Activated CD4-positive, alpha-beta T cell treated with anti-CD3 and anti-CD28 coated beads, Interleukin-2, amount 50 U/mL, for 24 hours (primary cell): ENCODE measurements at places on chromosomes 12 and 14.

- no peak for DNase-seq
These were observed 697 bp upstream of the GRIP1 start for GRCh38 chr12:66679461-66680084.

DNA sequence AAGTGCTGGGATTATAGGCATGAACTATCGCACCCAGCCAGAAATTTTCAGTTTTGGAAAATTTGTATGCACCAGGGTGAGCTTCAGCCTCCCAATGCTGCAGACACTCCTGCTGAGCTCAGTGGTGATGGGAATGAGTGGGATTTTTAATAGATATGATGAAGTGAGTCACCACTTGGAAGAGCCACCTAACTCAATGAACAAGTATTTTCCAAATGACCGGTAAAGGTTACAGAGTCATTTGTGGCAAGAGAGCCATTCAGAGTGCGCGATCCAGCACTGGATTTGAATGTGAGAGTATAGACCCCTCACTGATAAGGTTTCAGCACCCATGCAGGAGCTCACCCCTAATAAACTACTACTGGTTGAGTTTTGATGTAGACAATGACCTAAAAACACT, 100.7 kb downstream of the PPP2R5C start:
- no peak for DNase-seq

DNA sequence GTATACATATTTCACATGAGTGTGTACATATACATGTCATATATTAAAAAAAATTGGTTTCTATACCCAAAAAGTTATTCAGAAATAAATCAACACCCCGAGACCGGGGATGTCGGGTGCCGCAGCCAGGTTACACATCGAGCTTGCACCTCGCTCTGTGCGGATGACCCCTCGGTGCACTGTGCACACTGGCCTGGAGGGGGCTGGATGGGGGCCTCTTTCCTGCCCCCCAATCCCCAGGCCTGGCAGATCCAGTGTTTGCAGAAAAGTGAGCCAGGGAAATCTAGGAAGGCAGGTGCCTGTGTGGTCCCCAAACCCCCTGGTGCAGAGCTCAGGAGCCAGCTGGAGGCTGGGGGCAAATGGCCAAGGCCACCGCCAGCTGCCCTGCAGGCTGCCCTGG, 27.1 kb upstream of the GPR68 start:
- no peak for DNase-seq

DNA sequence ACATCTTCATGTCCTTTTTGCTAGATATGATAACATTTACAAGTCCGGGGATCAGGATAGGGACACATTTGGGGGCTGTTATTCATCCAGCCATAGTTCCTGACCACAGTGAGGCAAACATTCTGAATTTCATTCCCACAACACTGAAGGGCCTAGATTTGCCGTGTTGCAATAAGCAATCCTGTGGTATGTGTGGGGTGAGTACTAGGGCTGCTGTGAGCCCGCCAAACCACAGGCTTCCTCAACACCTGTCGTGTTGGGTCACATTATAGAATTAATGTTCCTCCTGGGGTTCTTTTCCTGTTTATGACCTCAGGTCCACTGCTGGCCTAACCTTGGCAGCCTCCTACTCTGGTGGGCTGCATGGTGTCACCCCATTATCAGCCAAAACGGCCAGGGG, 119.2 kb downstream of the TBC1D30 start:
- no peak for DNase-seq

DNA sequence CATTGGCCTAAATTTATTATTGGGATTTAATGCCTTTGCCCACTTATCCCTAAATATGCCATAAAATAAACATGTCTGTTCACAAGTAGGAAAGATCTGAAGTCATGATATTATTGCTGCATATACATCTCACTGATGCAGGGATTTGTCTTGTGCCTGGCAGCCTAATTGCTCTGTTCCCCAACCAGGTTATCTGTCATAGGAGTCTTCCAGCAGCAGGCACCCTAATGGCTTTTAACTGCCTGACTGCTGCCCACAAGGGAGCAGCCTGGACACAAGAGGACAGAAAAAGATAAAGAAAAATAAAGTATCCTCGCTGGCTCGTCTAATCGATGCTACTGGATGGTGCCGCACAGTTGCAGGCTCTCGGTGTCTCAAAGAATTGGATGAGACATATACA, 337.6 kb upstream of the FAR2 start:
- DNase-seq = no peak

DNA sequence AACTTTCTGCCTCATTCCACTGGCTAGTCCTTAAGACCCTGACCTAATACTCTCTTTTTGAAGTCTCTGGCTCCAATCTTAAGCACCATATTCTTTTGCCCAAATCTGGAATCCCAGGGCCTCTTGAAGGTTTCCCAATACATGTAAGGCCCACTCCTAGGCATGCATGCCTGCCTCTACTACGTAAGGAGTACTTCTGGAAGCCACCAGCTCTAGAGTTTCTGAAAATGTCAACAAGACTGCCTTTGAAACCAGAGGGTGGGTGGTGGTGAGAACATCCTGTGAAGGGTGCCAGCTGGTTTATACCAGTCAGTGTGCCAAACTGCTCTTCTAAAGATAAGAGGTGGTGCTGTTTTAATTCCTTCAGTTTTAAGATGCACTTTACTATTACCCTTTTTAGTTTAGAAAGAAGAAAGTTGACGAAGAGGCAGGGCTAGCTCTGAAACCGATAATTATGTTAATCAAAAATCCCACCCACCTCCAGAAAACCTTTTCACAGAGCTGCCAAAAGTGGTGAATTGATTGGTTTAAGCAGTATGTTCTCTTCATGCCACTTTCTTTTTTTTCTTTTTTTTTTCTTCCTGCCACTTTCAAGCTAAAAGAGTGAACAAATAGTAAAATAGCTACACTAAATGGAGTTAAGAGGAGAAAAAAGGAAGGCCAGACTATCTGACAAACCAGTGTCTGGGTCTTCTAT, 8.7 kb upstream of the WDR89 start:
- DNase-seq = peak; percentile 39

GRCh38 chr12:103043531-103044486, 86.3 kb downstream of the ASCL1 start:
- no peak for DNase-seq

- DNase-seq = no peak
These were observed 18.2 kb upstream of the FAM222A start for GRCh38 chr12:109695416-109695815.

DNA sequence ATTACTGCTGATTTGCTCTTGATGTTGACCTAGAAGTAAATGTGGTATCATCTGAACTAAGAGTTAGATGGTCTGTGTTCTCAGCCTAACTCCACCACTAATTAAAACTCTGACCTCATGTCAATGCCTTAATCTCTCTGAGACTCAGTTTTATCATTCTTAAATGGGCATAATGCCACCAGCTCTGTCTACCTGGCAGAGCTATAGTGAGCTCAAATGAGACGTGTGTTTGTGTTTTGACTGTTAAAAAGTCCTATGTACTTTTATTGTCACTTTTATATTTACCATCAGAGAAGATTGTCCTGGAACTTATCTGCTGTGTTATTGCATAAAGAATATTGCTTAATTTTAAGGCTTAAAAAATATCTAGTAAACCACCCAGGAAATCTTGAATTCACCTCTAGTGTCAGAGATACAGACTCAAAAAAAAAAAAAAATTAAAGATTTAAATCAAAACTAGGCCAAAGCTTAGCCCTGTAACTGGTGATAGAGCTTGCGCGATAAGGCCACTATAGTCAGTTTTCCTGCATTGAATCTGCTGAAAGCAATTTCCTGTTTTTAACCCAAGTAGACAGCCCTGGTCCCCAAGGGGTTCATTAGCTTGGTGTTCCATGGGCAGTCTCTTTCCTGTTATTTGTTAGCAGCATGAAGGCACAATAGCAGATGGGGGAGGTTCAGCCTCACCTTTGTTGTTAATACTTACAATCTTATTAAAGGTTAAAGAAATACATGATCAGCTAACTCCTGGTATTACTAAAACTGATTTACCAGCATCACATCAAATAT, 261.8 kb downstream of the ATP23 start:
- no peak for DNase-seq

DNA sequence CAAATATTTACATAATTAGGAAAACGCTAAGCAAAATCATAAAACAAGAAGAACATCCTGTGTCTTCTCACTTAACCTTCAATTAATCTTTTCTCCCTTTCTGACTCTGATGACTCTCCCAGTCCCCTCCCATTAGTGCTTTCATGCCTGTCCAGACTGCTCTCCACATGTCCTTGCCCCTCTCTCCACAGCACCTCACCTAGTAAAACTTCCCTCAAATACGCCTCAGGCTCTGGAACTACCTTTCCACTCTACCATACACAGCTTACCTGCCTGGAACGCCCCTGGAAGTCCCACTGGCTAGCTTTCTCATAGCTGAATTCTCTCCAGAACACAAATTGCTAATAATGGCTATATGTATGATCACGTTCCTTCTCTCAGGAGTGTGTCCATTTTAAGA, 44.7 kb downstream of the SLC5A8 start:
- no peak for DNase-seq

DNA sequence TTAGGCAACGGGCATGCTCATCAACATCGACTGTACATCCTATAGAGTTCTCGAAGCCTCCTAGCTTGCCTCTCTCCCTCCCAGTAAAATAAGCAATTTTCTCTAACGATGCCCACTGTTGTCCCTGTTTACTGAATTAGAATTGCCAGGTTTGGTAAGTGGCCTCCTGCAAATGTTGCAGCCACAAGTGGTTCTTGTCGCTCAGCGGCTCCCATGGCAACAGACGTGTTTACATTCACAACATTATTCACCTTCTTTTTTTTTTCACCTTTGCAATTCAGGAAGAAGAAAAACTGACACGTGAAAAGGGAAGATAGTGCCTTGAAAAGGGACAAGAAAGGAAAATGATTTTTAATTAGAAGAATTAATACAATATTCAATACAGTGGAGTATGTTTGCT, 100.9 kb upstream of the PKP2 start:
- no peak for DNase-seq

- DNase-seq = no peak
These were observed 41.4 kb downstream of the BORCS5 start for GRCh38 chr12:12398026-12398859.

GRCh38 chr14:88422919-88423650, 37.6 kb downstream of the SPATA7 start:
- peak; percentile 3 for DNase-seq

GRCh38 chr12:115941362-115941761, 336.1 kb downstream of the MED13L start:
- DNase-seq = no peak

DNA sequence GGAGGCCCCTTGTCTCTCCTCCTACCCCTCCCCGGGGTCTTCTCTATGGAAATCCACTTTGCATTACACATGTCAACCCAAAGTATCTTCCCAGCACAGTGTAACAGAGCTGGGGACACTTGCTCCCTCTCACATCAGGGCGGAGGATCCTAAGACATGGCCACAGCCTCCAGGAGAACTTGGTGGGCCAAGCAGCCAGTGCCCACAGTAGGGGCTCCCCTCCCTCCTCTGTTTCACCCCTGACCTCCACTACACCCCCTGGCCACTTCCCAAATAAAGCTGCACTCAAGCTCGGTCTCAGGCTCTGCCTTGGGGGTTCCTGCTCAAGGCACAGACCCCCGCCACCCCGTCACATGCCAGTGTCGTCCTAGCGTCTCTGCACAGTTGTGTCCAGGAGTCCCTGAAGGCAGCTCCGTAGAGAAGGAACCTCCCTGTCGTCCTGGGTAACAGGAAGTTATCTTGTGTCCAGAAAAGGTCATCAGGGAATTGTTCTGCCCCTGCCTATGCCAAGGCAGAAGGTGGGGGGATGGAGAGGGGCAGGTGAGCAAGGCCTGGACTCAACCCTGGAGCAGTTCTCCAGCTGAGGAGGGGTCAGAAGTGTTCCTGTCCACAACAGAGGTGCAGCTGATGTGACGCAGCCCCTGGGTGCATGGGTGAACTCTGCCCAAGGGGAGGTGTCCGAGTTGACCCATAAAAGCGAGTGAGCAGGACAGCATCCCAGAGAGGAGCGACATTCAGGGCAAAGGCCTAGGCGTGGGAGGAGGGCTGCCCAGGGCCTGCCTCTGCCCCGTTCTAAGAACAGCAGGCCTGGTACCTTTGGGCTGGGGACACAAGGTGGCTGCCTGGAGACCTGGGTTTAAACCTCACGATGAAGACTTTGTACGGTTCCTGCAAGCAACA, 25.5 kb downstream of the DIO3 start:
- no peak for DNase-seq

DNA sequence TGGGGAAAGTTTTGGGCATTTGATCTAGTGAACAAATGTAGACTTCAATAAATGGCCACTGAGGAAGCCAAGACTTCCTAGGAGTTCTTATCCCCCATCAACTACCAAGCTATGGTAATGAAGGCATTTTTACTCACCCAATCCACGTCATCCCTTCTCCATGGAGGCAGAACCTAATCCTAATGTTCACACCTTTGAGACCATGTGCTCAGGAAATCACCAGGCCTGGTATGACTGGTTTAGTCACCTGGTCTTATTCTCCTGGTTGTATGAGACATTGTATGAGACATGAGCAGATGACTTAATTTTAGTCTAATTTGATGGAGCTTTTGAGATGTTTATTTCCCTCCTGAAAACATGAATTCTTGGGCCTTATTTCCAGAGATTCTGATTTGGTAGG, 88.6 kb downstream of the PAX9 start:
- DNase-seq = no peak

DNA sequence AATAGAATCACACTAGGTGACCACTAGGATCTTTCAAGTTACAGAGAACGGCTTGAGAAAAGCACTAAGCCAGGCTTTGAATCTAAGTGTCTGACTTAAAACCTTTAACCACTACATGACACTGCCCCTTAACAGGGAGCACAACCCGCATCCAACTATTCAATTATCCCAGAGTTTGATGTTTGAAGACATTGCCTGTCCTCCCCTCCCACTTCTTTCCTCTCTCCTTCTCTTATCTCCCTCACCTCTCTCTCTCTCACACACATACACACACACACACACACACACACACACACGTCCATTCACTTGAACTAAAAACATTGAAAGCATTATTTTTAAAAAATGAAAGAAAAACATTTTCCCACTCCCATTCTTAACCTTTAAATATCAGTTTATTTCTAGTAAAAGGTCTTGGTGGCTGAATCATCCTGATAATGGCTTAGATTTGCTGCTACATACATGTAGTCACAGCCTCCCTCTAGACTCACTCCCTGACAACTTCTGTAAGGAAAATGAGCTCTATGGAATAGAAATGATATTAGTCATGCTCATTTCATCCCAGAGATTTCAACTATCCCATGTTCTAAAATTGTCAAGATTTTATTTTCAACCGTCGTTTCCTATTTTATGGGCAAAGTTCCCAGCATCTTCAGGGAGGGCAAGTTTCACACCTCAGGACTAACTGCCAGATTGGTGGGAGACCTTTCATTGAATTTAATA, 53.5 kb upstream of the RAP1B start:
- no peak for DNase-seq

- DNase-seq = no peak
These were observed 55.1 kb downstream of the ANO6 start for GRCh38 chr12:45270951-45271350.
